ENCODE measurements at places on chromosomes 13 and 19. TPM values are rescaled to one million over a fixed set of nuclear protein-coding genes. Genes with fewer than 3 reads are reported as not detected.

DNA sequence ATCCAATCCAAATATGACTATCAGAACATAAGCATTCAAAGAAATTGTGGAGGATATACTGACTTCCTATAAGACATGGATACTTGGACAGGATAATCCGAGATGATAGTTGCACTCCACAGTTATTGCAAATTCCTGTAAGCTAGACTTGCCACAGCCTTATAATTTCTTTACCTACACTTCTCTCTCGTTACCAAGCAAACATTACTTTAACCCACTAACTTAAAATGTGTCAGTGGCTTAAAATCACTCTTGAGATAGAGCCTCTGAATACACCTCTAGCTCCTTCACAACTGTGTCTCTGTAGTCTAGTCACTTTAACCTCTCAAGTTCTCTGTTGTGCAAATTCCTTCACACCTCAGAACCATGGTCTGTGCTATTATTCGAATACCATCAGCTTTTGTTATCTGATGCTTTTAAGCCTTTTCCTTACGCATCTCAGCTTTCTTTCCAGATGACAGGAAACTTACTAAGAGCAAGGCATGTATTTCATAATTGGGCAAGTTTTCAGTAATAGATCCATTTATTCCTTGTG is 474.9 kb upstream of the MIR17HG start:
- H3K4me1 ChIP-seq, result no peaks in the 10 kb centered on the region
- no peaks in the 10 kb centered on the region for H3K36me3 ChIP-seq
- no peak overlapping the region for H3K27ac ChIP-seq
- no peak overlapping the region for H3K4me3 ChIP-seq
- no peak for DNase-seq
- no peaks in the 10 kb centered on the region for H3K27me3 ChIP-seq

DNA sequence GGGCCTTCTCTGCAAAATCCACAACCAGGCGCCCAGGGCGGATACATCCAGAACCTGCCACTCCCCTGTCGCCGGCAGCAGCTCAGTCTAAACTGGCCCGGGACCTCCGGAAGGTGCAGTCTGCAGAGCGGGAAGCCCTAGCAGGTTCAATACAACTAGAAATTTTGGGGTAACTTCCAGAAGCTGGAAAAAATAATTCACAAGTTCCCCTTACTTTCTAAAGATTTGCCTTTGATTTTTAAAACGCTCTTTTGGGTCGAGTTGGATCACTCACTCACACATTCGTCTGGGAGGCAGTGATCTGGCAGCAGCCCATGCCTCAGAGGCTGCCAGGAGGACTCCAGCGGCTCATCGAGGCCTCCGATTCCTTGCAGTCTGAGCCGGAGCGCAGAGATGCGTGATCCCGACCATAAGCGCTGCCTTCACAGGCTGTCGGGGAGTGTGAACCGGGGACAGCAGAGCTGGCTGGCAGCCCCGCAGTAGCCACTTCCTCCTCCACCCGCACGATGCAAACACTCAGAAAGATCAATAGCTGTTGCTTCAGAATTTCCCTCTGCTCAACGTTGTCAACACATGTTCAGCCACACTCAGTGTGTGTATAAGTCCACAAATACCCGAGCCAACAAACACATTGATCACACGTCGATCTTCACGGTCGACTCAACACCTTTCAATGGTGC is 35.6 kb upstream of the ZNF507 start:
- H3K4me3 ChIP-seq, result no peak overlapping the region
- no peak for DNase-seq
- no peaks in the 10 kb centered on the region for H3K4me1 ChIP-seq
- no peak overlapping the region for H3K27ac ChIP-seq
- H3K36me3 ChIP-seq, result peaks cover 12% of the 10 kb centered on the region

DNA sequence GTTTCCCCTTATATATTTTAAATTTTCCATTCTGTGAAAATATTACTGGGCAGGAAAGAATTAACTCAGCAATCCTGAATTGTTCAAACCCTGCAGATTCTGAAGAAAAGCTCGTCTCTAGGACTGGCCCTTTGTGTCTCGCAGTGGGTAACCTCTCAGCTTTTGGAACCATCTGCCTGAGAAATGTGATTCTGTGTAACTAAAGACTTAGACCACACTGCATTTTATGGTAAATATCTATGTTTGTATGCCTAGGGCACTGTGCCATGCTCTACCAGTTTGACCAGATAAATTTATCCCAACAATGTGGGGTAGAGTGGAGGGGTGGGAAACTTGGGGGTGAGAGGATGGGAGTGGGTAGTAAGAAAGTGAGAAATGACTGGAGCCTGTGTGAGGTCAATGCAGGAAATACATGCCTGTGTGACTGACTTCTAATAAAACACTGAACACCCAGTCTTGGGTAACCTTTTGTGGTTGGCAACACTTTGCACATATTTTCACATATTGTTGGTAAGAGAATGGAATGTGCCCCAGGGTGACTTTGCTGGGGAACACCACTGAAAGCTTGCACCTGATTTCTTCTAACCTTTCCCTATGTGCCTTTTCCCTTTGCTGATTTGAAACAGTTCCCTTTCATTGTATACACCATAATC is 1181.9 kb downstream of the OLFM4 start:
- H3K4me3 ChIP-seq, result no peak overlapping the region
- no peak for DNase-seq
- H3K4me1 ChIP-seq, result no peaks in the 10 kb centered on the region
- H3K27me3 ChIP-seq, result no peaks in the 10 kb centered on the region
- no peaks in the 10 kb centered on the region for H3K36me3 ChIP-seq

DNA sequence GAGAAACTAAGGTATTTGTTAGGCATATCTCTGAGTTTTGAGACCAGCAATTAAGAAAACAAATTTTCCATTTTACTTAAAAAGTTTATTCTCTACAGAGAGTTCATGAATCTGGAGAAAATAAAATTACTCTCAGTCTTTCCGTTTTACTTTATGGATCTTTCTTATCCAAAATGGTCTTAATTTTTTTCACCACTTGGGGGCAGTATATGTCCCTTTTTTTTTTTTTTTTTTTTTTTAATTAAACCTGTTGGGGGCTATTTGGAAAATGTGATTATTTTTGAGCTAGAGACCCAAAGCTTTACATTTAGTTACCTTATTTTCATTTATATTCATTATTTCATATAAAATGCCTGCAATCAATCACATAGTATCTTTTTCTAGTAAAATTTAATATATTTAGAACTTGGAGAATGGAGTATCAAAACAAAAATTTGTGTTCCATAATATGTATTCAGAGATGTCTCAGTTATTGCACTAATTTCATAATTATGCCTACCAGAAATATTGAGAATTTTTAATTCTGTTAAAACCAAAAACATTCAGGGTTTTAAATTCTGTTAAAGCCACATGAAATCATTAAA is 27.1 kb downstream of the PIBF1 start:
- peaks cover 30% of the 10 kb centered on the region for H3K36me3 ChIP-seq
- H3K4me3 ChIP-seq, result no peak overlapping the region
- no peak for DNase-seq
- H3K27ac ChIP-seq, result no peak overlapping the region

The GJB2 gene
- polyA plus RNA-seq, result not detected

- no peak for DNase-seq
- no peak overlapping the region for H3K27ac ChIP-seq
- no peak overlapping the region for H3K4me3 ChIP-seq
- peaks cover 6% of the 10 kb centered on the region for H3K36me3 ChIP-seq
- H3K4me1 ChIP-seq, result peaks cover 18% of the 10 kb centered on the region
These were observed 80.5 kb downstream of the MBNL2 start for GRCh38 chr13:97302611-97303010.

- H3K27ac ChIP-seq, result peak overlapping the region; percentile 73
- H3K4me3 ChIP-seq, result no peak overlapping the region
- peaks cover 10% of the 10 kb centered on the region for H3K36me3 ChIP-seq
- H3K27me3 ChIP-seq, result no peaks in the 10 kb centered on the region
These were observed 18.1 kb downstream of the N4BP2L1 start for GRCh38 chr13:32409561-32410421.

- no peak for DNase-seq
- peaks cover 15% of the 10 kb centered on the region for H3K27me3 ChIP-seq
- H3K27ac ChIP-seq, result no peak overlapping the region
- H3K4me1 ChIP-seq, result peaks cover 44% of the 10 kb centered on the region
These were observed 57.8 kb upstream of the CEACAM21 start for GRCh38 chr19:41518141-41518540.

DNA sequence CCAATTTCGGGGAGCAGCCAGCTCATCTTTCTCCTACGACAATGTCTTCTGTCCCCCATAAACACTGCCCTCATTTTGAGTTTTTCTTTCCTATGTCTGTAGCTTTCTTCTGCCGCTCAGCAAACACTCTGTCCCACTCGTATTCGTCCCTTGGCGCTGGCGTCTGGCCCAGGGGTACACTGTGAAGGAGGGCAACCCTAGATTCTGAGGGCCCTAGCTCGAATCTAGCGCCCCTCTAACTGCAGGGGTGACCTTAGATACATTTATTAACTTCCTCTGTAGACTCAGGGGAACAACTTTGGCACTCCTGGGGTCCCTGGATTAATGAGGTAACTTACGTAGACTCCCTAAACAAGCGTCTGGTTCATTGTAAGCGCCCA is 677 bp upstream of the LRCH1 start:
- H3K4me3 ChIP-seq, result peak overlapping the region; percentile 90
- H3K27me3 ChIP-seq, result no peaks in the 10 kb centered on the region
- DNase-seq, result no peak
- peaks cover 47% of the 10 kb centered on the region for H3K4me1 ChIP-seq

- peak; percentile 72 for DNase-seq
- H3K36me3 ChIP-seq, result peaks cover 5% of the 10 kb centered on the region
- peak overlapping the region; percentile 68 for H3K27ac ChIP-seq
- H3K4me1 ChIP-seq, result peaks cover 24% of the 10 kb centered on the region
- no peak overlapping the region for H3K4me3 ChIP-seq
- no peaks in the 10 kb centered on the region for H3K27me3 ChIP-seq
These were observed 20.2 kb downstream of the BBC3 start for GRCh38 chr19:47210689-47211316.
